ENCODE measurements at places on chromosomes 1 and 21. TPM values are rescaled to one million over a fixed set of nuclear protein-coding genes. Genes with fewer than 3 reads are reported as not detected.
A peak's percentile ranks its signal among the peaks of the same experiment; 100 is the strongest.

DNA sequence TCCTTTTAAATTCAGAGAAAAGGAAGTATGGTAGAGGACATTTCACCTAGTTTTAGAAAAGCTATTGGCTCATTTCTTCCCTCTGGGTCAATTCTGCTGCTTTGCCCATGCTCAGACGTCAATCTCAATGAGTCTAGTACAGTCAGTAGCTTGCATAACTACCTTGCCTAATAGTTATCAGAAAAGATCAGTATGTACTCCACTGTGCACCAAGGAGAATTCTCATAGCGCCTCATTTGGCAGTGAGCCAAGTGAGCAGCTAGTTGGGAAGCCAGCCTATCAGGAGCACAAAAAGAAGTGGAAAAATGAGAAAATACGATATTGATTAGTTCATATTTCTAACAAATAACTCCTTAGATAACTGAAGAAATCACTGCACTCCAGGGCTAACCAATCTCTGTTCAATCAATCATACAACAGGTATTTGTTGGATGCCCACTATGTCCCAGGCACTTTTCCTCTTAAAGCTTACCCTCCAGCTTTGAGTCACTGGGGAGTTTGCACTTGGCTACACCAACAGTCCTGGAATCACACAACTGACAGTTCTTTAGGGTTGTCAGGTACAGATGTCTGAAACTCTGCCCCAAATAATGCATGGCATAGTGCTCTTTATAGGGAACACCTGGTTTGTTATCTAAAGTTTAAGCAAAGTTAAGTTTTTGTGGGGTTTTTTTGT lies 50.2 kb downstream of the PRDX6 start:
- no peak overlapping the region for H3K4me3 ChIP-seq
- no peak for DNase-seq
- no peaks in the 10 kb centered on the region for H3K4me1 ChIP-seq
- H3K27me3 ChIP-seq: no peaks in the 10 kb centered on the region

- no peak overlapping the region for H3K4me3 ChIP-seq
- H3K4me1 ChIP-seq: peaks cover 6% of the 10 kb centered on the region
- no peak overlapping the region for H3K27ac ChIP-seq
- H3K36me3 ChIP-seq: no peaks in the 10 kb centered on the region
These were observed 59.0 kb downstream of the FASLG start for GRCh38 chr1:172717722-172718465.

- DNase-seq: no peak
- H3K36me3 ChIP-seq: peaks cover 10% of the 10 kb centered on the region
- no peaks in the 10 kb centered on the region for H3K4me1 ChIP-seq
- H3K27ac ChIP-seq: no peak overlapping the region
- no peak overlapping the region for H3K4me3 ChIP-seq
These were observed 45.1 kb upstream of the BMP8B start for GRCh38 chr1:39833621-39834385.

DNA sequence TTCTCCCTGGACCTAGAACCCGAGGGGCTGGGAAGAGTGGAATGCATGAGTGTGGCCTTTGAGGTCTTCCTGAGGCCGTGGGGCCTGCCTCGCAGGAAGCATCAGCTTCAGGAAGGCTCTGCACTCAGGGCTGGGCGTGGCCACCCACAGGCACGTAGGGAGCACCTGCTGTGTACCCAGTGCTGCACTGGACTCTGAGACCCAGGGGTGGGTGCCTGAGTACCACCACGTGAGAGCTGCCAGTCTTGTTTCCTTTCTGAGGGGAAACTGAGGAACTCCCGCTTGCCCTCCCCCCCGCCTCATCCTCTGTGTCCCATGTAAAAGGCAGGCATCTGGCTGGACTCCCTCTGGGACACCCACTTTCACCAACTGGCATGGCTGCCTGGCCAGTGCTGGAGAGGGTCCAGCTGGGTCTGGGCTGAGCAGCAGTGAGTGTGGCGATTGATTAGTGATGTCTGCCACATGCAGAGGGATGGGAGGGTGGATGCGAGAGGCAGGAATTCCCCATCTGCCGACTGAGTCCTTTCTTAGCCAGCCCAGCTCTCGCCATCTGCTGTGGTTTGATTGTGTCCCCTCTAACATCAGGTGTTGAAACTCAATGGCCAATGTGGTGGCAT lies 30.2 kb upstream of the TTC34 start:
- H3K27ac ChIP-seq: no peak overlapping the region
- no peak overlapping the region for H3K4me3 ChIP-seq

- DNase-seq: no peak
- H3K27ac ChIP-seq: no peak overlapping the region
- peaks cover 5% of the 10 kb centered on the region for H3K4me1 ChIP-seq
These were observed 21.4 kb downstream of the MYBPH start for GRCh38 chr1:203153989-203154821.

DNA sequence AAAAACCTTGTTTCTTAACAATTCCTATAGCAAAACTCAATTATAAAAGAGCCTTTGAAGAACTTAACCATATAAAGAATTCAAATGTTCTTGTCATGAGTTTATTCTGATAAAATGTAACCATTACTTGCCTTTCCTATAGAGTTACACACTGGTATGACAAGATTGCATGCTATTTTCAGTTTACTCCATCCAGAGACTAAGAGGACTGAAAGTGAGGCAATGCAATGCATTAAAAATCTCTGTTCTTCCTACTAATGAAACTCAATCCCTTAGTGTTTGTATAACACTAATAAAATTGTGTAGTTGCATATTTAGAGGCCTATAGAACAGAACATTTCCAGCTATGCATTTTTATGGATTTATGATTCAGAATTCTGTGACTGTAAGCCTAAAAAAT lies 88.1 kb downstream of the COP1 start:
- H3K27ac ChIP-seq: no peak overlapping the region
- no peak overlapping the region for H3K4me3 ChIP-seq
- H3K36me3 ChIP-seq: no peaks in the 10 kb centered on the region
- no peak for DNase-seq
- H3K4me1 ChIP-seq: no peaks in the 10 kb centered on the region

DNA sequence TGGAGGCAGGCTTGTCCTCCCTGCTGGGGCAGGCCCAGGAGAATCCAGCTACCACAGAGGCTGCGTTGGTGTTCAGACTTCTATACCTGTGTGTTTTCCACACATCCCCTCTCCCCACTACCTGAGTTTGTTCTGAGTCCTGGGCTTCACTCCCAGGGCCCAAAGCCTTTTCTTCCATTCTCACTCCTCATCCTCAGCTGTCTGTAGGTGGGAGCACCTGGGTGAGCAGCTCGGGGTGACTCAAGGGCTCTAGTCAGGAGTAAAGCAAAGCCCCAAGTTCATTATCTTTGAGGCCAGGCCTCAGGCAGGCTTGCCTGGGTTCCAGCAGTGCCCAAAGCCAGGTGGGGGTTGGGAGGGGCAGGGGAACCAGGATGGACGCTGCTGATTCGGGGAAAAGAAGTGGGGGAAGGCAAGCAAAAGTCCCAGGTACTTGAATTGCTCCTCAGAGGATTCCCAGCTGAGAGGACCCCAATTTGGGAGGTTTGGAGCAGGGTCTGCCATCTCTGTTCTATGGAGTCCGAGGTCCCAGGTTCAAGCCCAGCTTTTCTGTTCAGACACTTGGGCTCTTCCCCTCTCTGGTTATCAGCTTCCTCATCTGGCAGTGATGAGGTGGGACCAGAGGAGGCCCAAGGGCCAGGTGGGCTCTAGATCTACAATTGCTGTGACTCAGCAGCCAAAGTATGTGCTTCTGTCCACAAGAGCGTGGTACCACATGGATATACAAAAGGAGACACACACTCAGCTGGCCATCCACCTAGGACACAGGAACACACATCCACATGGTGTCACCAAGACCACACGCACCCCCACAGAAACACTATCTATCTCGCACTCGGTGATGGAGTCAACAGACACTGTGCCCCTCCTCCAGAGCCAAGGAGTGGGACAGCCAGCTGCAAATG lies 5.8 kb upstream of the PTPN7 start:
- H3K27ac ChIP-seq: no peak overlapping the region
- H3K36me3 ChIP-seq: no peaks in the 10 kb centered on the region
- H3K27me3 ChIP-seq: no peaks in the 10 kb centered on the region

DNA sequence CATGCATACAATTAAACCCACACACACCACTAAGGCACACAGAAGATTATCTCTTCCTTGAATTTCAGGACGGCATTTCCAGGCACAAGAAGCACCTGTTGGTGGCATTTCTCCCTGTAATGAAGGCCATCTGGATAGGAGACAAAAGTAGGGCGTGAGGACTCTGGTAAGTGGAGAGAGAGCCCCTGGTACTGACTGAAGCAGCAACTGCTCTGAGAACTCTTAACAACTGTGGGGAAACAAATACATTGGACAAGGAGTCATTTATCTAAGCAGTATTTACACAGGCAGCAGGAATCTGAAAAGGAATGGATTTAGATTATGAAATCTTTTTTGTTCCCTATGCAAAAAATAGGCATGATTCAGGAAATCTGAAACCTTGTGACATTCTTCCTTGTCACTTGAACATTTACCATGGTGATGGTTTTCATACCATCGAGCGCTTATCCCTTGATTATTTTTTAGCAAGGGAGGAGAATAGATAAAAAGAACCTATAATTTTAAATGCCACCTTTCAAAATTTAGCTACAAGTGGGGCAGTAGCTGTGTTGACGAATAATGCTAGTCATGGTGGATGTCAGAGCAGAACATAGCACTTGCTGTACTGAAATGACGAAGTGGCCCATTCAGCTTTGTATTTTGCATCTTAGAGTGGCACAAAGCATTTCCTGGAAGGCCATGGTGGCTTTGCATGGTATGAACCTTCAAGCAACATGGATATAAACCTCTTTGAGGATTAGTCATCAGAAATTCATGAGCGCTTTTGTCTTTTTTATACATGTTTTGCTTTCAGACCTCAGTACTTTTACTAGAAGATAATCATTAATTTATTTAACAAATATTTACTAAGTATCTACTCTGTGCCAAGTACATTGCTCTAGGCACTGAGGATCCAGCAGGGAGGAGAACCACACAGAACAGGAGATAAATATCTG lies 362.0 kb downstream of the ADGRL2 start:
- H3K27ac ChIP-seq: peak overlapping the region; percentile 22
- peaks cover 17% of the 10 kb centered on the region for H3K4me1 ChIP-seq
- DNase-seq: peak; percentile 18
- no peak overlapping the region for H3K4me3 ChIP-seq
- no peaks in the 10 kb centered on the region for H3K36me3 ChIP-seq

- DNase-seq: no peak
- H3K27me3 ChIP-seq: no peaks in the 10 kb centered on the region
- no peak overlapping the region for H3K27ac ChIP-seq
These were observed 454.5 kb downstream of the SMYD3 start for GRCh38 chr1:246052603-246053002.

GRCh38 chr1:94855307-94855700 lies 35.1 kb downstream of the SLC44A3 start:
- peaks cover 3% of the 10 kb centered on the region for H3K4me1 ChIP-seq
- peak overlapping the region; percentile 55 for H3K27ac ChIP-seq
- no peaks in the 10 kb centered on the region for H3K27me3 ChIP-seq
- no peak for DNase-seq

GRCh38 chr1:20343149-20343937 lies 52.7 kb downstream of the VWA5B1 start:
- DNase-seq: no peak
- H3K36me3 ChIP-seq: no peaks in the 10 kb centered on the region
- H3K27me3 ChIP-seq: peaks cover 4% of the 10 kb centered on the region
- H3K4me1 ChIP-seq: peaks cover 7% of the 10 kb centered on the region
- H3K4me3 ChIP-seq: no peak overlapping the region

GRCh38 chr1:154485106-154485505 lies 16.9 kb upstream of the TDRD10 start:
- H3K36me3 ChIP-seq: no peaks in the 10 kb centered on the region
- peak; percentile 40 for DNase-seq
- H3K4me3 ChIP-seq: no peak overlapping the region
- H3K27me3 ChIP-seq: no peaks in the 10 kb centered on the region
- peaks cover 24% of the 10 kb centered on the region for H3K4me1 ChIP-seq

DNA sequence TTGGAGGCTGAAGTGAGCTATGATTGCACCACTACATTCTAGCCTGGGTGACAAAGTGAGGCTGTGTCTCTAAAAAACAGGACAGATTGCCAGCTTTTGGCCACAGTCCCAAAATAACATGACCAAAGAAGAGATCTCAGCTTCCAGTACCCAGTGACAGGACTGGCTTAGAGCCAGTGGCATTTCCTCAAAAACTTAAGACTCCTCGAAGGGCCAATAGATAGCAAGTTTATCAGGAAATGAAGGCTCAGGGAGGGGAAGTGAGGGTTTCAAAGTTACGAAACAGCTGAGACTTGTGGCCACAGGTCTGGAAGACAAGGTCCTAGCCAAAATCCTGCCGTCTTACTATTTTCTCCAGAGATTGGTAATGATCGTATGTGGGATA lies 6.3 kb upstream of the TMEM39B start:
- no peak overlapping the region for H3K27ac ChIP-seq
- DNase-seq: peak; percentile 86
- H3K4me3 ChIP-seq: no peak overlapping the region
- H3K4me1 ChIP-seq: peaks cover 6% of the 10 kb centered on the region

DNA sequence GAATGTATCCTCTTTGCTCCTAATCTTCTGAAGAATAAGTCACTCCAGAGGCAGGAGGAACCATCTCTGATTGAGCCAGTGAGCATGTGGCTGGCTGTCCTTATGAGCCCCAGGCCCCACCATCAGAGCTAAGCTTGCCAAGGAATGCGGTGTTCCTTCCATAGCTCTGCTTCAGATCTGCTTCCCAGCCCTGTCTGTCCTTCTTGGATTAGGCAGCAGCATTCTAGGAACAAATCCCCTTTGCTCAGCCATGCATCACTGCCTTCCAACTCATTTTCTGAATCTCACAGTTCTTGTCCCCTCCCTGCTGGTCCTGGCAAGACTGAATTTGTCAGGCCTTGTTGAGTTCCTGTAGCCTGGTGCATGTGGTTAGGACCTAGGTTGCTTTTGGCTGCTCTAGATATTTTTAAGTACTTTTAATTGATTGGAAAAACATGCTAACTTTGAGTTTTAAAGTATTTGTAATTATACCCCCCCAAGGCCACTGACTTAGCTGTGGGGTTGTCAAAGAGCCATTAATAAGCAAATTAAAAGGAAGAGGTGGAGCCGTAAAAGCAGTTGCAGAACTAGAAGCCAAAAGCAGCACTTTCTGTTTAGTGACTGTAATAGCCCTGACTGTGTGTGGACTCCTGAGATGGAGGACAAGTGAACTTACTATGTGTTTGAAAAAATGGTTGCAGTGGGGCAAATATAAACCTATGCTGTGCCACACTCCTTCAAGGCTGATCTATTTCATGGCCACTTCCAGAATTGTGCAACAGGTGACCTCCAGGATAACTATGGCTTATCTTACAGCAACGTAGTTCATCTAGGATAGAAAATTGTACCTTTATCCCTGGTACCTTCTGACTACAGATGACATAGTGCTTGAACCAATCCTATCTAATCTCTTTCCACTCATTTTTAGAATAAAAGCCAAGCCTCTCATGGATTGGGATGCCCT lies 61.3 kb upstream of the BACH1 start:
- peaks cover 6% of the 10 kb centered on the region for H3K4me1 ChIP-seq
- no peaks in the 10 kb centered on the region for H3K27me3 ChIP-seq
- no peak overlapping the region for H3K4me3 ChIP-seq

The CNR2 gene
- total RNA-seq: 0.09 TPM

The AGT gene
- 3.5 TPM for total RNA-seq

The DCAF8 gene
- total RNA-seq: 207 TPM

The PRKAA2 gene
- 2.1 TPM for total RNA-seq

The ZNF678 gene
- 7.2 TPM for total RNA-seq

The SYCP1 gene
- total RNA-seq: 0.09 TPM

The ATAD3C gene
- total RNA-seq: 0.60 TPM

The NUCKS1 gene
- 109 TPM for total RNA-seq

The AMIGO1 gene
- total RNA-seq: 3.9 TPM

The GPATCH2 gene
- total RNA-seq: 31.0 TPM

The RGSL1 gene
- total RNA-seq: not detected

The HCN3 gene
- total RNA-seq: 2.2 TPM

The CYP4A22 gene
- 0.18 TPM for total RNA-seq

The BMP8B gene
- 1.0 TPM for total RNA-seq

The PPIAL4G gene
- 0.20 TPM for total RNA-seq

The TLR5 gene
- total RNA-seq: 21.2 TPM

The KLHDC8A gene
- total RNA-seq: 1.4 TPM
